ENCODE measurements at places on chromosomes 16 and 17.

DNA sequence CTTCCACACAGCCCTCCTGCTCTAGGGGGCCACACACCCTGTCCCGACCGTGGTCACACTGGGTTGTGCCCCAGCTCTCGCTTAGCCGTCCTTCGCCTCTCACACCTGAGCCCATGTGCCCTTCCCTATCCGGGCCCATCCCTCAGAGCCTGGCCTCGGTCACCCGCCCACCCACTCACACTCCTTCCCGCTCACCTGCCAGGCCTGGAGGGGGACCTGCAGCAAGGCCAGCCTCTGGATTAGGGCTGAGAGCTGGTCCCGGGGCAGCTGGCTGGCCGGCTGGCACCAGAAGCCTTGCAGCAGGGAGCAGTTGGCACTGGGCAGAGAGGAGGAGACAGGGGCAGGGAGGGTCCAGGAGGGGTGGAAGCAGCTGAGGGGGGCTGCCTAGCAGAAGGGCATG lies 9.7 kb downstream of the RPUSD1 start:
- DNase-seq: no peak

GRCh38 chr17:60252459-60252858 lies 102.7 kb downstream of the CA4 start:
- no peak for DNase-seq

DNA sequence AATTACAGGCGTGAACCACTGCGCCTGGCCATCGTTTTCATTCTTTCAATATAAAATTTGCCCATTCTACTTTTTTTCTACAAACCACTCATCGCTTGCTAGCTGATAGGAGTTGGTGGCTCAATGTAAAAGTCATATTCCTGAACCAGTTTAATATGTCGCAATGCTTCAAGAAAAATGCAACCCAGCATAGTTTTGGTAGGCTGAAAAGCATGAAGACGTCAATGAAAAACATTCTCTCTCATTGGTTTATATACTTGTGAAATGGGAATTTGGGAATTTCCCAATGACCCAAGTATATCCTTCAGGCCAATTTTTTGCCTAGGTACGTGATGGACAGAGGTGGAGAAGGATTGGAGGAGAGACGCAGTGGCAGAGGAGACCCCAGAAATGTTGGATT lies 26.9 kb downstream of the USP43 start:
- no peak for DNase-seq

DNA sequence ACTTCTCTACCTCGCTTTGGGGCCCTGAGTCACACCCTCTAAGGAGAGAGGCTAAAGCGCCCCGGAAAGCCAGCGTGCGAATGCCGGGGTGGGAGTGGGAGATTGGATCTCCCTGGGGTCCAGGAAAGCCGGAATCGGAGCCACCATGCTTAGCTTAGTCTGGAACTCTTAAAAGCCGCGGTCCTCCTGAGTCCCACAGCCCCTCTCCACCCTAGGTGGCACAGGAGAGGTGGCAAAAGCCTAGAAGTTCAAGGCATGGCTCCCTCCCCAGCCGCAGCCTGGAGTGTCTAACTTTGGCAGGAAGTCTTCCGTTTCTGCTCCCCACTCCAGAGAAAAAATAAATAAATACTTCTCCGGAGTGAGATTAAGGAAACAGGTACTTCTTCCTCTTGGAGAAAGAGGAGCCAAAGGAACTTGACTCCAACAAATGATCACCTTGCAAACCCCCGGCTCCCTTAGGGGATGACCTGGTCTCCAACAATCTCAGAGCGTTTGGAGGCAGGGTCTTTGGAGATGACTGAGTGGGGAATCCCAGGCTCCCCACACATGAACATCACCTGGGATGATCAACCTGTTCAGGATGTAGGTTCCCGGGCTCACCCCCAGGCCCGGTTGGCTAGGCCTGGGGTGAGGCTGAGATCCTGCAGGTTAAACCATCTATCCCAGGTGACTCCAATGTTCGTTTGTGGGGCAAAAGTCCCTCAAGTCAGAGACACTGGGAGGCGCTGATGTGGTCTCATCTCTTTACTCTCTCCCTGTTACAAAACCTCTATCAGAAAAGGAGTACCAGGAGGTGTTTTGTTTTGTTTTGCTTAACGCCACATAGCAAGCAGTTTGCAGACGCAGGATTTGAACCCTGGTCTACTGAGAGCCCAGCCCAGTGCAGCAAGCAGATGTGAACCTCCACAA lies 2.9 kb downstream of the CIITA start:
- no peak for DNase-seq

GRCh38 chr17:8225813-8226535 lies 15.6 kb upstream of the AURKB start:
- no peak for DNase-seq

GRCh38 chr17:11506635-11507034 lies 91.6 kb upstream of the DNAH9 start:
- no peak for DNase-seq

DNA sequence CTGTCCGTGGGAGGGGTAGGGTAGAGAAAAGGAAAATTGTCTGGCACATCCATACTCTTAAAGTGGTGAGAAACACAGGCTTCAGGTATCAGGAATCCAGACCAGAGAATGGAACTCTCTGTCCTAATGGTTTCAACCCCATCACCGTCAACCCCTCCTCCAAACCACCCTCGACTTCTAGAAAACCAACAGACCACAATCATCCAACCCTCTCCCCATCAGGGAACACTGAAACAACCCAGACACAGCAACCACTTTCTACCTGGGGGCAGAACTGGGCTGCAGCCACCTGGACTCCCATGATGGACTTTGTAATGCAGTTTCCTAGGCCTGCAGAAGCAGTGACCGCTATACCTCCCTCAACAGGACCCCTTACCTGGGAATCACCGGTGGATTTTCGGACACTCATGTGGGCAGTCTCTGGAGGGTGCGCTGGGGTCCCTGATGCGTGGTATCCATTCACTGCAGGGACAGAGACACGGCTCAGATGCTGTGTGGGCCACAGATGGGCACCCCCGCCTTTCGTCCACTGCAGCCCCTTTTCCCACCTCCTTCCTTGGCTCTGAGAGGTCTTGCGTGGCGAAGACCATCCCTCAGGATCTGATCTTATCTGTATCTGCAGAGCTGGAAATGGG lies 64.3 kb upstream of the RCVRN start:
- no peak for DNase-seq

DNA sequence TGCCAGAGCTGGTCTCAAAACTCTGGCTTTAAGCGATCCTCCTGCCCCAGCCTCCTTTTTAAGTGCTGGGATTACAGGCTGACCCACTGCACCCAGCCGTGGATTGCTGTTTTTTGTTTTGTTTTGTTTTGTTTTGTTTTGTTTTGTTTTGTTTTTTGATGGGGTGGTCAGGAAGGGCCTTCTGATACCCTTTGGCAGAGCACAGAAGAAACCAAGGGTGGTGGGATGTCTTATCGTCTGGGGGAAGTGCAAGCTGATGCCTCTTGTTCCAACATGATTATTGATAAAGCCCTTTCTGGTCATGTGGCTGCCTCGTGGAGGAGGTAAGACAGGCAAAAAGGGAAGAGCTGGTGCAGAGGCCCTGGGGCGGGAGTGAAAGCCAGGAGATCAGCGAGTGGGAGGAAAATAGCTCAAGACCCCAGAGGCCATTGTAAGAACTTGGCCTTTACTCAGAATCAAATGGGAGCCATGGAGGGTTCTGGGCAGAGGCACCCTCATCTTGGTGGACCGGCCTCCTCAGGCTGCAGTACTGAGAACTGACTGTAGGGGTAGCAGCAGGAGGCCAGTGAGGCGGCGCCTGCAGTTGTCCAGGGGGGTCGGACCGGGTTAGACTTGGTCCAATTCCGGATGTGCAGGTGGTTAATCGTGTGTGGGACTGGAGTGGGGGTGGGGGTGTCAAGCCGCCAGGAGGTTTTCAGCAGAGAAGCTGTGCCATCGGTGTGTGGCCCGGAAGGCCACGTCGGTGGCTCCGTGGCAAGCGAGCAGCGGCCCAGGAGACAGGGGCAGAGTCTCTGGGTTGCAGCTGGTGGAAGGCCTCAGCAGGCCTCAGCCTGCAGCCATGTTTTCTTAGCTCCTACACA lies 84.4 kb upstream of the GSE1 start:
- no peak for DNase-seq

DNA sequence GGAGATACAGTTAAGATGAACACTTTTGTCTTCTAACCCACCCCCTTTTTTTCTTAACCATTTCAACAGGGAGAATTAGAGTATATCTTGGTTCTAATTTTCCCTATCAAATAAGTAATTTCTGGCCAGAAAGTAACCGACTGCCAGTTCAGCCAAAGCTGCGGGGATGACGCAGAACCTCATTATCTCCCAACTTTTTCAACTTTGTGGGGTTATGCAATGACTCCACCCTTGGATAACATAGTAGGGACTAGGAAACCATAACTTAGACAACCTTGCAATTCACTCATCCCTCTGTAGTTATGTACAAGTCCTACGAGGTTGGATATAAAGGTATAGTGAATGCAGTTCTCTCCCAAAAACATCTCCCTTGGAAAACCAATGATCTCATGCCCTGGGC lies 184.0 kb downstream of the ZNF18 start:
- no peak for DNase-seq

DNA sequence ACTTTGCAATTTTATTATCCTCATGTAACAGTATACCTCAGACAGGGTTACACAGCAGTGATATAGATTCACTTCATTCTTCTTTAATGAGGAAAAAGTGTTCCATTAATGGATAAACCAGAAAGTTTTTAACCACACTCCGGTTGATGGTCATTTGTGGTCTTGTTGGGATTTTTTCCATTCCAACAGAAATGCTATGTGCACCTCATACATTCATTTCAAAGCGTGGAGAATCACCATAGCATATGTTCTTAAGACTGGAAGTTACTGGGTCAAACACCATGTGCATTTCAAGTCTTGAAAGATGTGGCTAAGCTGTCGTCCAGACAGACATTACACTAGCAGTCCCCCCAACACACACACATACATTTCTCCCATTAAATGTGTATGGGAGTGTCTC lies 245.8 kb upstream of the CDH5 start:
- no peak for DNase-seq

- no peak for DNase-seq
Observed at GRCh38 chr17:40605306-40605705, 40.0 kb upstream of the CCR7 start.

DNA sequence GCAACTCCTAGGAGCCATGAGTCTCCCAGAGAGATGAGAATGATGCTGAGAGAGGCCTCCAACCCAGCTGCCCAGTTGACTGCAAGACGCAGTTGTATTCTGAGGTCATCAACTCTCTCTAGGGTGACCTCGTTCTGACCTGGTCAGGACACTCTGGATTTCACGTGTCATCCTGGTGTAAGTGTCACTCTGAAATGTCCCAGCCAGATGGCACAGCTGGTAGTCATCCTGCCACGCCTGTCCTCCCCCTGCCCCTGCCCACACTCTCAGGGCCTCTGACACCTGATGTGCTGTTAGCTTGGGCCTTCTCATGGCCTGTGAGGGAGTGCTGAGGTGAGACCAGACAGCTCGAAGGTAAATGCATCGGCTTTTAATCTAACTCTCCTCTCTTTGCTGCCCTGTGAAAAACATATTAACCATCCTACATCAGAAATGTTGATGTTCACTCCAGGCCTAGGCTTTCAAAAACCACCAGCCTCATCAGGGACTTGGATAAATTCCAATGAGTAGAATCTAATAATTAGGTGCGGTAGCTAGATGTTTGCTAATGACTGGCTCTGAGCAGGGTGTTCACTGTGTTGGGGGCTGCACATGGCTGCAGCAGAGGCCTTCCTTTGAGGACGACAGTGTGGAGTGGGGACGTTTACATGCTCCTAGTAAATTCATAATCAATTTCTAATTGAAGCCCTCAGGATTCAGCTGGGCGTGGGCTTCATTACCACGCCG lies 13.8 kb downstream of the MLYCD start:
- DNase-seq: no peak

DNA sequence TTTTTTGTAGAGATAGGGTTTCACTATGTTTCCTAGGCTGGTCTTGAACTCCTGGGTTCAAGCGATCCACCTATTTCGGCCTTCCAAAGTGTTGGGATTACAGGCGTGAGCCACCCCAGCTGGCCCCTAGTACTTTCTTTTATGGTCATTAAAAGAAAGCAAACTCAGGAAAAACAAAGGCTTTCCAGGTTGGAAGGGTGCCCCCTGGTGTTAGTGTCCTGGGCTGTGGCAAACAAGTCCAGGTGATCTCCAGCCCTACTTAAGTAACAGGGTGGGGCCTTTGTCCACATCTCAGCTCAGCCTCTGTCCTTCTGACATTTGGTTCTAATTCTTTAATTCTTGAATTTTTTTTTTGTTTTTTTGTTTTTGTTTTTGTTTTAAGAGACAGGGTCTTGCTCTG lies 6.9 kb downstream of the IGFBP4 start:
- no peak for DNase-seq

DNA sequence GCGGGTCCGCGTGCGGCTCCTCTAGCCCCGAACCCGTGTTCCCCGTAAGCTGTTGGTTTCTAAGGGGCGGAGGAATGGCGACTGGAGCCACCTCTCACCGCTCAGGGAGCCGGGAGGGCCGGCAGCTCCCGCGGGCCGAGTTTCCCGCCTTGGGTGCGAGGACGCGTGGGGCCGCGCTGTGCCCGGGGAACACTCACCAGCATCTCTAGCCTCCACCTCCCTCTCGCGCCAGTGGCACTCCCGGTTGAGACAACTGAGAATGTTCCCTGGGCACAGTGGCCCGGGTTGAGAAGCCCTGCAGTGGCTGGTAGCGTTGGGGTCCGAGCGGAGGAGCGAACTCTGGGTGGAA lies 560 bp downstream of the TELO2 start:
- DNase-seq: no peak

DNA sequence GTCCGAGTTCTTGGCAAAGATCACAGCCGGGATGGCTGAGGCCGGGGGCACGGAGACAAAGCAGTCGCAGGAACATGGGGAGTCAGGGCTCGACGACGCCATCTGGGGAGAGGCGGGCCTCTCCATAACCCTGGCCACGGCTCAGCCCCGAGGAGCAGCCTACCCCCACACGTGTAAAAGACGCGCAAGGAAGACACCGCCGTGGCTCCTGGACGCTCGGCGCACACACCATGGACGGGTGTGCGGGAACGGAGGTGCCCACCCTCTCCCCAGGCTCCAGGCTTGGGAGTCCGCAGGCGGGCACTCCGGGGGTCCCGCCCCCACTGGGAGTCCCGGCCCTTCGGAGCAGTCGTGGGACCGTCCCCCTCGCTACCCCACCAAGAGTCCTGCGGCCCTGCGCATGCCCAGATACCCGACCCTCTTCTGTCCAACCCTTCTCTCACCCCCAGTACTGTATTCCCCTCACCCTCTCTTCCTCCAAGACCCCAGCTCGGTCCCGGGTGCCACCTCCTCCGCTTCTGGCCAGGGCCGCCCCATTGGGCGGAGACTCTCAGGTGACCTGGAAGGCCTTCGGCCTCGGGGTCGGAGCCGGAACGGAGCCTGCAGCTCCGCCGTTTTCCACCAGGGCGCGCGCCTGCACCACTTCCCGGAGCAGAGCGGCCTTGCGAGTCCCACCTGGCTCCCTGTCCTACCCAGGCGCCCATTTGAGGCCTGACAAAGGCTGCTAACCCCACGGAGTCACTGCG lies at the start of gene SCRN2:
Gene SCRN2 (minus strand): TSS at position 532 of the 746 bp plus-strand sequence. CDS start 430 bp downstream, at position 102.
- peak; percentile 76 for DNase-seq

DNA sequence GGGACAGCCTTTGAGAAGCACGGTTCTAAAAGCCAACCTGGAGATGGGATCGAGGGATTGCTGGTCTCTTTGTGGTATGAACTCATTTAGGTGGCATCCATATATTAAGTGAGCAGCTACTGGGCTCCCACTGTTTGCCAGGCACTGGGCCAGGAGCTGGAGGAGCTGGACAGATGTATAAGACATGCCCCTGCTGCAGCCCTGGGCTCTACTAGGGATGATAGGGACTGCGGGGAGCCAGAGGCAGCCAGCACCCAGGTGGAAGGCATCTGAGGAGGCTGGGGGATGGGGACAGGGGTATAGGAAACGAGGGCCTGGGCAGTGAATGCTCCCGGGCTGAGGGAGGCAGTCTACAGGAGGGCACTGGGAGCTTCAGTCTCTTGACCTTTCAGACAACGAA lies 53.0 kb upstream of the MEAK7 start:
- DNase-seq: no peak
